ENCODE measurements at places on chromosomes 5 and 9. TPM values are rescaled to one million over a fixed set of nuclear protein-coding genes. Genes with fewer than 3 reads are reported as not detected.

Gene NIPSNAP3A
- 27.2 TPM for total RNA-seq

Gene BRD9
- 58.5 TPM for total RNA-seq

Gene ACTBL2
- total RNA-seq = not detected

Gene SERF1A
- total RNA-seq = 6.7 TPM

Gene PANK3
- 78.8 TPM for total RNA-seq

Gene SLC34A1
- total RNA-seq = not detected

Gene PCDHGA4
- total RNA-seq = 3.0 TPM

Gene FOXI1
- not detected for total RNA-seq

Gene TAF11L9
- not detected for total RNA-seq

Gene PKD2L2
- total RNA-seq = not detected

Gene ASTN2
- total RNA-seq = 1.6 TPM

Gene CBY3
- not detected for total RNA-seq

Gene RGMB
- total RNA-seq = 27.5 TPM

Gene DBH
- total RNA-seq = not detected

Gene ENTPD2
- not detected for total RNA-seq

Gene WNT8A
- total RNA-seq = not detected

Gene DRD1
- total RNA-seq = not detected

Gene WNK2
- not detected for total RNA-seq

Gene PRUNE2
- 8.3 TPM for total RNA-seq

Gene GALT
- 36.6 TPM for total RNA-seq

Gene BRD3OS
- total RNA-seq = 15.4 TPM

Gene SEPTIN8
- total RNA-seq = 82.1 TPM

Gene GIN1
- 4.4 TPM for total RNA-seq

Gene TTC16
- total RNA-seq = not detected

Gene GAPT
- total RNA-seq = not detected

Gene NDUFB6
- total RNA-seq = 53.5 TPM

Gene GFRA3
- not detected for total RNA-seq

Gene CCDC127
- total RNA-seq = 5.3 TPM

Gene IFNA8
- not detected for total RNA-seq

Gene CNTNAP3B
- 80.4 TPM for total RNA-seq

Gene HRCT1
- total RNA-seq = 5.2 TPM

Gene GFPT2
- 5.5 TPM for total RNA-seq

Gene RAB3C
- not detected for total RNA-seq

Gene CARTPT
- not detected for total RNA-seq

Gene MELK
- total RNA-seq = 52.1 TPM

Gene RELL2
- 3.1 TPM for total RNA-seq

Gene FOXD4
- 0.42 TPM for total RNA-seq

Gene MLANA
- total RNA-seq = not detected

Gene TMCO6
- total RNA-seq = 14.2 TPM

Gene C1QTNF3
- 1.6 TPM for total RNA-seq

Gene ZDHHC11B
- not detected for total RNA-seq

Gene PCDHB7
- total RNA-seq = 0.48 TPM

Gene CDH18
- total RNA-seq = not detected

Data from endothelial cell of umbilical vein (primary cell).